ENCODE measurements at places on chromosomes 5 and 9.
A peak's percentile ranks its signal among the peaks of the same experiment; 100 is the strongest.

DNA sequence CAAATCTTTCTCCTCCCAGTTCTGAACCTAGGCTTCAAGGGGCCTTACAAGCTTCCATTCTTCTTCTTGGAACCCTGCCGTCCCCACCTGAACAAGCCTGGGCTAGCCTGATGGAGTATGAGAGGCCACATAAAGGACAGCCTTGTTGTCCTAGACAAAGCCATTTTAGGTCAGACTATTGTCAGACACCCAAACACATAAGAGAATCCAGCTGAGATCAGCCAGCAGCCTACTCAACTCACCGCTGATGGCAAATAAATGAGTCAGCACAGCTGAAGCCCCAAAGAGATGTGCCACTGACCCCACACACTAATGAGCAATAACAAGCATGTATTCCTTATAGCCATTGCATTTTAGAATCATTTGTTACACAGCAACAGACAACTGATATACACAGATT lies 33.8 kb downstream of the SVEP1 start:
- no peak for DNase-seq

DNA sequence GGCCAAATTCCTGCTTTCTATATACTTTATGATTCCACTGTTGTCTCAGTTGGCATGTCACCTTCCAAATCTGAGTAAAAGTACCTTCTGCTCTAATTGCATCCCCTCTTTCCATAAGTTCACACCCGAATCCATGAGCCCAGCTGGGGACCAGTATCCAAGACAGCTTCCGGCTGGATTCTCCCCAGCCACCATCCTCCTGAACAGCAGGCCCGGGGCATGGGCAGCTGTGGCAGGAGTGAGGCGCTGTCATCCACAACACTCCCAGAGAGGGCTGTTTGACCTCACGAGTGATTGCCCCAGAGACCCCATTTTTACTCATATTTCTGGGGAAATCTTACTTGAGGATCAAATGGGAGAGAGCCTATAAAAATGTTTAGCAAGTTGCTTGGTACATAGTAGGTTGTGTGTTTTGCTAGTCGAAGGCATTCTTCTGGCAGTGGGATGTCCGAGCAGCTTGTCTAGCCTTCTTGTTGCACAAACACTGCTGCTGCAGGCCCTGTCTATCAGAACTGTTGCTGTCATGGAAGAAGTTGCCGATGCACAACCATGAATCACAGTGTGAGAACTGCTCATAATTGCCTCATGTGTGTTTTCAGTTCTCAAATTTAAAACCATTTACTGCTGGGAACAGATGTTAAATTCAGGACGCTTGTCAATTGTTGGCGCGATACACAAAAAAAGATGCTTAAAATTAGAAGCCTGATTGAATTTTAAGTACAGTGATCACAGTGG lies 93.8 kb downstream of the HSPA4 start:
- no peak for DNase-seq

DNA sequence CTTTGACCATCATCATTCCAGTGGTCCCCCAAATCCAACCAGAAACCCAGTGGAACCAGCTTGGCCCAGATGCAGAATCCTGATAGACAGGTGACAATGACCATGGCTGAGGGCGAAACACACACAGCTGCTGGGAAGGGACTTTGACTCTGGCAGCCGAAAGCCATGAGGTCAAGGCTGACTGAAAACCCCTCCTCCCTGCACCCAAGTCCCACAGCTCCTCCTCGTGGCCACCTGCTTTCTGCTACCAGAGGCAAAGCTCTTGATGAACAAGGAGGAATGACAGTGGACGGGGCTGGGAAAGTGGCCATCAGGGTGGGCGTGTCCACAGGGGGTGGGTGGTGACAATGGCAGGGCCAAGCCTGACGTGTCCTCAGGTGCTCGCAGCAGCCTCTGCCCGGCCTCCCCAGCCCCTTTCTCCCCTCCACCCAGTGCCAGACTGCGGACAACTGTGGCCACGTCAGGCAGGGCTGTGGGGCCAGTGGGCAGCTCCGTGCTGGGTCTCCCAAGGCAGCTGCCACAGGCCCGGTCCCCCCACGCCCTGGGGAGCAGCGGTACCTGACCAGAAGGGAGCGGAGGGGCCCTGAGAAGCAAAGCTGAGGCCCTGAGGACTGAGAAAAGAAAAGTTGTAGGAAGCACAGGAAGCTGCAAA lies 30.8 kb upstream of the SARDH start:
- DNase-seq = no peak

DNA sequence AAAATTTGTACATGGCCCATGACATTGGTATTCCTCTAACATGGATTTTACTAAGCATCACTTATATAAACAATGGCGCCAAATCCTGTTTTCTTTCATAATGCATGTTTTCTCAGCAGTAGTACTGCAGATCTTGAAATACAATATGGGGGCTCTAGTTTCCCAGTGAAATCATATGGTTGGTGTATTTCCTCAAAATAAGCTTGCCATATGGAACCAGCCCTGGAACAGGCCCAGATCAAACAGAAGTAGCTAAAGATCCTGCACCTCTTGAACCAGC lies 163.9 kb downstream of the ZNF608 start:
- peak; percentile 21 for DNase-seq

DNA sequence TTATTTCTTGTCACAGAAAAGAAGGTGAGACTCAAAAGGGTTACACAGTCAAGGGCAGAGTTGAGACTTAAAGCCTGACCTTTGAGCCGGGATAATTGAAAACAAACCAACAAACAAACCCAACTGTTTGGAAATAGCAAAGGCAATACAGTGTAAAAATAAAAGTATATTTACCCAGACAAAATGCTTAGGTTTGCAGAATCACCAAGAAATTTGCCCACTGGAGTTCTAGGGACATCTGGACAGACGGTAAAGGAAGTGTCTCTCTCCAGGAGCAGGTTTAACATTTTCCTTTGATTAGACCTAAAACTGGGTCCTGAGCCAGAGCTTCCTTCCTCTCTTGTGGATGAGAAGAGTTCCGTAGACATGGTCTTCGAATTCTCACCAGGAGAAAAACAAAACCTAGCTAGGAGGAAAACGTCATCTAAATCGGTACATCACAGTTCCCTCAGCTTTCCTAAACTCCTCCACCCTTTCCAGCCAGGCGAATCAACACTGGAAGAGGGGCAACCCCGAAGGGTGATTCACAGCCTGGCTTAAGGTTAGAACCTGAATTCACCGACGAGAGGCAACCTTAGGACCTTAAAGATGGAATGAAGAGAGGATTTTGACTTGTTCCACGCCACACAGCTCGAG lies 673 bp downstream of the CDC25C start:
- no peak for DNase-seq

- peak; percentile 39 for DNase-seq
Observed at GRCh38 chr9:99822109-99822805, 572 bp downstream of the NR4A3 start.

- no peak for DNase-seq
Observed at GRCh38 chr5:7991125-7991821, 122.3 kb downstream of the MTRR start.

DNA sequence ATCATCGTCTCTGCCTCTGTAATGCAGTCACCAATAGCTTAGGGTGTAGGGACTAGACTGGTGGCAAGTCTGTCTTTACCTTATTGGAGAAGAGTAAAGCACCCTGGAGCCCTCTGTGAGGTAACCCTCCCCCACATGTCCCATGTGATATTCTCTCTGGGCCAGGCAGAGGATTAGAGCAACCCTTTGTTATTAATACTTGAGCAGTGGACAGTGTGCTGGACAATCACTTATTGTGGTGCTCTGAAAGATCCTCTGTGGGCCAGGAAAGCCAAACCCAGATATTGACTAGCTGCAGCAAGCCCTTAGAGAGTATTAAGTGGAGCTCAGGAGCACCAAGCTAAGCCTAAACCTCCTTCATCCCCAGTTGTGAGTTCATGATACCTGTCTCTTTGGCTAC lies 139.7 kb upstream of the RUSC2 start:
- DNase-seq = no peak

GRCh38 chr5:101142102-101142501 lies 239.0 kb upstream of the ST8SIA4 start:
- no peak for DNase-seq

GRCh38 chr9:113581865-113582697 lies 118.6 kb downstream of the RGS3 start:
- DNase-seq = no peak

DNA sequence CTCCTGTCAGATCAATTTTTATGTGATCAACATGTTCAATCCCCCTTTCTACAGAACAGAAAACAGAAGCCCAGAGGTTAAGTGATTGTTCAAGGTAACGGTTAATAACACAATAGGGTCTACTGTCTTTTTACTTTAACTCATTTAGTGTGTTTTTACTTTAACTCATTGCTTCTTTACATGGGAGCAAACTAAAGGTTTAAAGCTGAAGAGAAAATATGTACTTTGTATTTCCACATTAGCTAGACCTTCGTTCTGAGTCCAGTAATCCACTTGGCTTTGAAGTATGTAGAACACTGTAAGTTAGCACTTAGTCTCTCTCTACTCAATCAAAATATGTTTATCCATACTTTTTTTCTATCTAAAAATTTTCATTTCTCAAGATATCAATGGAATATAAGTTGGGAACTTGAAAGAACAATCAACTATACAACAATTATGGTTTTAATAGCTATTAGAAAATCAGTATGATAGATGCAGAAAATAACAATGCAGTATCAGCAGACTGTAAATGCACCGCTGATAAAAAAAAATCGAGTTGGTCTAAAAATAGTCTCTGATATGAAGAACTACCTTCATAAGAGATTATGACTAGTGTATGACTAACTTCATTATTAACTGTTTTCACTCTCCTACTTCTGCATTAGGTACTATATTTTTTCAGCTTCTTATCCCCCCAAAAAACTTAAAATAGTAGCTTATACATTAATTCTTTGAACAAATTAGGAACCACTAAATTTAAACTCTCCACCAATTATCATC lies 20.6 kb downstream of the PGGT1B start:
- DNase-seq = no peak

GRCh38 chr9:6695121-6695814 lies 49.7 kb upstream of the GLDC start:
- no peak for DNase-seq

DNA sequence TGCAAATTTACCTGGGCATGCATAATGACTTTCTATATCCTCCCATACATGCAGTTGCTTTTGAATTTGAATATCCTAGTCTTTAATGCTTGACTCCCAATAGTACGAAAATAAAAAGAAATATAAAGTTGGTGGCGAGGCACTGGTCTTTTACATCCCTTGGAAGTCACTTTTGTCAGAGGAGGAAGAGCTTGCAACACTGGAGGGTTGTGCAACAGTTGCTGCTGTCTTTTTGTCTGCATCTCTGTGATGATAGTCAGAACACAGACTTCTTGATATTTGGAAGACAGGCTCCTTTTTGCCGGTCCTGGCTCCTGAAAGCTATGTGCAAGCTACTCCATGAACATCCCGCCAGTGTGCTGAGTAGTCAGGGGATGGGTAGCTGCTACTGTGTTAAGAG lies 16.8 kb upstream of the SGCD start:
- DNase-seq = no peak

DNA sequence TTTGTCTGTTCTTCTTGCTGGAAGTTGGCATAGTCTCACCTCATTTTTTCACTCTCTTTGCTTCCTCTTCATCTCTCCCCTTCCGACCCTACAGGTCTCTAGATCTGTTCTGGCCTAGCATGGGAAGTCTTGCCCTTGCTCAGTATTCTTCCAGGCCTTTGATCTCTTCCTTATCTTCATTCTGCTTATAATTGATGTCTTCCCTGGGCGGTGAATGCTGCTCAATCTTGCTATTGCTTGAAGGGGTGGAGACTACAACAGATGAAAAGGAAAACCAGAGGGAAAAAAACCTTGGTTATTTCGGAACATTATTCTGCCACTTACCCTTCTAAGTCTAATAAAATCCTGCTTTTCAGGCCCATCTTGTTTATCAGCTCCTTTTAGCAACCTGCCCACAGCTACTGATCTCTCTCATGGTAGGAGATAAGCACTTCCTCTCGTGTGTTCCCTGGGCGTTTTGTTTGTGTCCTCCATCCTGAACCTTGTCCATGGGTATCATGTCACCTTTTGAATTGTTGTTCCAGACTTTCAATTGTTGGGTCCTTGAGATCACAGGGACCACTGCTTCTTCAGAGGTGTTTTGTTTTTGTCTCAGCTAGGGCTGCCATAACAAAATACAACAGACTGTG lies 375.6 kb downstream of the ADGRV1 start:
- DNase-seq = no peak

DNA sequence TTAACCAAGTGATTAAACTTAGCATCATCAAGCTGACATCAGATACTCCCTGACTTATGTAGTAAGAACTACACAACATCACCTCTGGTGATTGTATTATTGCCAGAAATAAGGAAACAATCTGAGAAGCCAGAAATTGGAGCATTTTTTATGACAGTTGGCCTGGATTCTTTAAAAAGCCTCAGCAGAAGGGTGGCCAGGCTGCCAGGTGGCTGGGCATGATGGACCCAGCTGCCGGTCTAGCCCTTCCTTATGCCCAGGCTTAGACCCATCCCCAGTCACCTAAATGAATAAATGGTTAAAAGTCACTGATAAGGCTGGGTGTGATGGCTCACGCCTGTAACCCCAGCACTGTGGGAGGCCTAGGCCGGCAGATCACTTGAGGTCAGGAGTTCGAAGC lies 12.8 kb downstream of the OR1K1 start:
- no peak for DNase-seq

DNA sequence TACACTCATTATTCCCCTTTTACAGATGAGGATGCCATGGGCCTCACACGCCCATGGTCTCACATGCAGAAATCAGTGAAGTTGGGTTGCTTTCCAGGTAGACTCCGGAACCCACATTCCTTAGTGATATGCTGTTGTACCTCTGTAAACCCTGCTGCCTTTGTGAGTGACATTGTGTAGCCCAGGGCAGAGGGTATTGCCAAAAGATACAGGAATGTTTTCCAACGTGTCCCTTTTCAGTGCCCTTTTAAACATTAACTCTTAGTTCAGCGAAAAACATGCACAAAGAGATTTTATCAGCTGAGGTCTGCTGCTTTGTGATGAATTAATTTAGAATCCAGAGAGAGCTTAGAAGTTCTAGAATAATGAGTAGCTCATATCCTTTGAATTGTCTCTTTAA lies 38.3 kb upstream of the TRMT10B start:
- DNase-seq = no peak

GRCh38 chr9:5518171-5518936 lies 8.0 kb downstream of the PDCD1LG2 start:
- no peak for DNase-seq

- DNase-seq = no peak
Observed at GRCh38 chr5:166353580-166353979, 1937.9 kb upstream of the WWC1 start.

GRCh38 chr5:8184455-8185063 lies 315.6 kb downstream of the MTRR start:
- peak; percentile 11 for DNase-seq
